ENCODE measurements at places on chromosomes 5 and 9.

- DNase-seq: no peak
Observed at GRCh38 chr5:38846379-38847011, 683 bp downstream of the OSMR start.

- DNase-seq: no peak
Observed at GRCh38 chr9:135589596-135590485, 28.3 kb downstream of the PAEP start.

- no peak for DNase-seq
Observed at GRCh38 chr5:148381906-148382305, 1.9 kb upstream of the FBXO38 start.

DNA sequence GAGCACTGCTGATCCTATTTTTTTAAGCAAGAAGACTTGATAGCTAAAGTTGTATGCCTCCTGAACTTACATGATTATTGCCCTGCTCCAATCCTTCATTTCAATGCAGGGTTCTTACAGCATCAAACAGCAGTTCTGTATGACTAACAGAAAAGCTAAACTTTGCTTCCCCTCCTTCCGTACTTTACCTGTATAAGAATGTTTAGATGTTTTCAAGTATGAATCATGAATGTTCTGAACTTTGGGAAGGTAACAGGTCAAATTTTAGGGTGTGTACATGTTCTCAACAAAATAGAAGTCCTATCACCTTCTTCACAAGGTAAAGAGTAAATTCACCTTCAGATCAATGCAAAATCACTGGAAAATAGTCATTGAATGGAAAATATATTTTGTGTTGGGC is 972.6 kb upstream of the SEMA6A start:
- no peak for DNase-seq

GRCh38 chr5:108061941-108062340 is 320.0 kb downstream of the FBXL17 start:
- no peak for DNase-seq

DNA sequence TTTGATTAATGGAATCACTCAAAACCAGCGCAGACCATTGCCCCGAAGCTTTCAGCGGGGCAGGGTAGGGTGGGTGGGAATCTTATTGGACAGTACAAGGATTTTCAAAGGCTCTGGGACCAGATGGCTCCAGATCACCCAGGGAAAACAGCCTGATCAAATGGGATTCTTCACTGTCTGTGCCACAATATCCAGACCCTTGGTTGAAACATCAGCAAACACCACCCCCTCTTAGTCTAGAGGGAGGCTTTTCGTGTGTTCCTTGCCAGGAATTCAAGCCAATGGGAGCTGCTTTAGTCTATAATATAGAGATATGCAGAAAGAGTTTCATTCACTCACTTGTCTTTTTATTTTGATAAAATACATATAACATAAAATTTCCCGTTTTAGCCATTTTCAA is 1.7 kb downstream of the GFI1B start:
- DNase-seq: no peak

DNA sequence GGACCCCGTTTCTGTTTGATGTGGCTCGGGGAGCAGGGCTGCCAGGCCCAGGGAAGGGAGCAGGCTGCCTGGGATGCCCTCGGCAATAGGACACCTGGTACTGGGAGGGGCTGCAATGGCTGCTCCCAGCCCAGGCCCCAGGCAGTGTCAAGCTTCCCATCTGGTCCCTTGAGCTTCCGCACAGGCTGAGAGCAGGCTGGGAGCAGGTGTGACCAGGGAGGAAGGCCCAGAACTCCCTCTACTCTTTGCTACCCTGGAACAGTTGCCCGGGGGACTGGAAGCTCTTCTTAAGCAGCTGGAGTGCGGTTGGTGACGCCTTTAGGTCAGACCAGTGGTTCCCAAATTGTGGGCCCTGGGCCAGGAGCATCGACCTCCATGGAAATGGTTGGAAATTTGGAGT is 186.9 kb downstream of the GADD45G start:
- no peak for DNase-seq

DNA sequence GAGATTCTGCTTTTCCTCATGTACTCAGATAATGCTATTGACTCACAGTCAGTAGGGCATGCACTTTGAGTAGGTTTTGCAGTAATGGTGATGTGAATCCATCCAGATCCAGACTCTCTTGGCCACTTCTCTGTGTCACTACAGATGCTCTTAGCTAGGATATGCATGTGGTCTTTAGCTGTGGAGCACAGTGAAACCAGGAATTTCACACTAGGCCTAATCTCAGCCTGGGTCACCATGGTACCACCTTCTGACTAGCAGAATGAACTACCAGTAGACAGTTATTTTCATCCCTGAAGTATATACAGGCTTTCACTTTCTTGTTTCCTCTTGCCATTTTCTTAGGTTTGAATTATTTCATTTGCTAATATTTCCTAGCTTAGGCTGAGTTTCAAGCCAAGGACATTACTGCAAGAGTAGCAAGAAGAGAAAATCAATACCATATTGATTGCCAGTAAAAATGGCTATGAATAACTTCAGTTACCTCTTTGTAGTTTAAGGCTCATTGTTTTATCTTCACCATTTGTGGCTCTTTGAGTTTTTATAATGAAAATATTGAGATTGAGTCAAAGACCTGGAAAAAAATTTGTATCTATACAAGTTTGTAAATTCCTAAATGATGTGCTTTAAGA is 28.4 kb upstream of the CSNK1G3 start:
- DNase-seq: no peak

DNA sequence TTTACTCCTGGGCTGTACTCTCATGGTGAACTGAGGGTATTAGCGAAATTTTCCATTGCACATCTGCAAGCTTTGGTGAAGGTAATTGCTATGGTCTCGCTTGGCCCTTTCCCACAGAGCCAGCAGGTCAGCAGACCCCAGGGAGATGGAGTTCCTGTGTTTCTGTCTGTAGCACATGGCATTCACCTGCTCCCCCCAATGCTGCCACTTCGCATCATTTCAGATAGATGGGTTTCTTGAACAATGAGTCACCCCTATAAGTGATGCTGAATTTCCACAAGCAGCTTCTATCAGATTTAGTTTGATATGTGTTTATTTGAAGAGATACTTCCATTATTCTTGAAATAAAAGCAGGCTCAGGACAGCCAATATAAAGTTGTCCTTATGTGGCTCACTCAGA is 117.8 kb downstream of the ERCC6L2 start:
- no peak for DNase-seq

- no peak for DNase-seq
Observed at GRCh38 chr5:169785771-169786618, 148.9 kb downstream of the DOCK2 start.

GRCh38 chr9:95506428-95506677 is 10.4 kb downstream of the PTCH1 start:
- DNase-seq: no peak

DNA sequence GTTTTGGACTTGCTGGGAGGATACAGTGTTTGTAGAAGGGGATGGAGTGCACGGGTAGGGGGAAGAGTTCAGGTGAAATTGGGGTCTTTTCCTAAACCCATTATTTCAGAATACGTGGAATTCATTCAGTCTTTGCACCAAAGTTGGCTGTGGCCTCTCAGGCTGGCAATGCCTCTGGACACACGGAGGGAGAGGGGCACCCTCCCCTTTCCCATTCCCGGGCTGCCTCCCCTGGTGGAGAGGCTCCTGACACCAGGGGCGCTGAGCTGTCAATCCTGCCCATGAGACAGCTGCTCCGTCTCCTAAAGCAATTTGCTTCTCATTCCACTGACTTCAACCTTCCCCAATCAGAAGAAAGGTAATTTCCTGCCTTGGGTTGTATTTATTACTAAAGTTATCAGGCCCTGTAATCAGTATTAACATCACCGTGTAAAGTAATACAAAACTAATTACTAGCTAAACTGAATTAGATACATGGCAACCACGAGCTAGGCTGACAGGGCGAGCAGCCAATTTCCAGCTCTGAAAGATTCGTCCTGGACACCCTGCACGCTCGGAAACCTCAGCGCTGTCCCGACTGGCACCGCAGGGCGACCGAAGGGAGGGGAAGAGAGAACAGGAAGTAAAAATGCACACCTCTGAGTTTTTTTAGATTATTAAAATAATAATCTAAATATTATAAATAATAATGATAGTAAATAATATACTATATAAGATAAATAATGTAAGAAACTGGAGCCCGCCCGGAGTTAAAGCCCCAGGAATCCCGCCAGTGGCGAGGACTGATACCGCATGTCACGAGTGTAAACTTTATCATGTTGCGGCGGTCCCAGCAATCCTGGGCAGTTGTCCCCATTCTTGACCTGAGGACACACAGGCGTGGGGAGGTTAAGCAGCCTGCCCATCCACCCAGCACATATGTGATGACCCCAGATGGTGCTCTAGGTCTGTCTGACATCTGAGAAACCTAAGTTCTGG is 6.9 kb upstream of the OLFM1 start:
- no peak for DNase-seq

- DNase-seq: no peak
Observed at GRCh38 chr9:6109571-6109970, 94.1 kb upstream of the RANBP6 start.

DNA sequence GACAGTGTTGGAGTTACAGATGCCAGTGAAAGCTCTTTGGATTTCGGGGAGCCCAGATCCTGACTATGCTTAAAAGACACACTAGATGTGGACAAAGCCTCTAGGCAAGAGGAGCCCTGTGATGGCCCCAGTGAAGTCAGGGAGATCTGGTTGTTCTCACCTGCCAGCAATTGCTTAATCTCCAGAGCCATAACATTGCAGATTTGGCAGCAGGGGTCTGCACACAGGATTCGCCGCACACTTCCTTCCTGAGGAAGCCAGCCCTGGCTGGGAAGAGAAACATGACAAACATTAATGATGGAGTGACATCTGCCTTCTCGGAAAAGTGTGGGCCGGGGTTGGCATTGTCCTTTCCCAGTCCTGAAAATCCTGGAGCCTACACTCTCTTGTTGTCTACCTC is 65.2 kb upstream of the PHF24 start:
- no peak for DNase-seq

DNA sequence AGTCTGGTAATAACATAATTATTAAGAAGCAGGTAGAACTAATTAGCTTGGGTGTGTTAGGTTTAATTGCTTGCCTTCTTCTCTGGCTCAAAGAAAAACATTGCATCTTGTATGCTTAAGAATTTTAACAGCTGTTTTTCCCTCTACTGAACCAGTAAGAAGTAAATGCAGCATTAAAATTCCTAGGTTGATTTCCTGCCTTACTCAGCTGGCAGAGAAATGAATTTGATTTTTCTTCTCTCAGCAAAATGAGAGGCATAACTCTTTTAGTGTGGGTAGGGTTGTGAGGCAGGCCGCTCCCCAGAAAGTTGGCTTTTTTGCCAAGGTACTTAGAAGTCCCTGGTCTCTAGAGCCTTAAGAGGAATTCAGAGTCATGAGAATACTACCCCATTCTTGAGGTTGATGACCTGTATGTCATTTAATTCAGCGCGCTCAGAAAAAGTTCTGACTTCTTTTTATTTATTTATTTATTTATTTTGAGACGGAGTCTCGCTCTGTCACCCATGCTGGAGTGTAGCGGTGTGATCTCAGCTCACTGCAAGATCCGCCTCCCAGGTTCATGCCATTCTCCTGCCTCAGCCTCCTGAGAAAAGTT is 302.6 kb downstream of the ARHGEF28 start:
- DNase-seq: no peak

GRCh38 chr5:7856855-7857254 is 5.9 kb upstream of the CFAP90 start:
- DNase-seq: no peak

DNA sequence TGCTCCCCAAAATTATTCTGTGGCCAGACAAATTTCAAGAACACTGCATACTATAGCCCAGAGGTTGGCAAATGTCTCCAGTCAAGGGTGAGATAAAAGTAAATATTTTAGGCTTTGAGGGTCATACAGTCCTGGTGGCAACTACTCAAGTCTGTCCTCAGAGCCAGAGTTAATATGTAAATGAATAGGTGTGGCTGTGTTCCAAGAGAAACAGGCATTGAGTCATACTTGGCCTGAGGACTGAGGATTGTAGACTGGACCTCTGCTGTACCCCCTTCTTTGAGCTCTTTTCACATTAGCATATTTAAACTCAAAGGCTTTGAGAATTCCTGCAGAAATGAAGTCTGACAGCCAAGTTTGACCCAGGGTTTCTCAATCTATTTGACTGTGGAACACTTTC is 129.2 kb upstream of the PTCH1 start:
- no peak for DNase-seq

- no peak for DNase-seq
Observed at GRCh38 chr9:68727636-68728035, 22.6 kb downstream of the PIP5K1B start.

- no peak for DNase-seq
Observed at GRCh38 chr5:87008751-87009560, 258.7 kb upstream of the RASA1 start.

GRCh38 chr9:136089697-136090045 is 5.4 kb downstream of the NACC2 start:
- peak; percentile 55 for DNase-seq

GRCh38 chr9:7318920-7319319 is 480.7 kb downstream of the DMAC1 start:
- no peak for DNase-seq

- no peak for DNase-seq
Observed at GRCh38 chr9:34408173-34408572, 31.5 kb upstream of the MYORG start.

DNA sequence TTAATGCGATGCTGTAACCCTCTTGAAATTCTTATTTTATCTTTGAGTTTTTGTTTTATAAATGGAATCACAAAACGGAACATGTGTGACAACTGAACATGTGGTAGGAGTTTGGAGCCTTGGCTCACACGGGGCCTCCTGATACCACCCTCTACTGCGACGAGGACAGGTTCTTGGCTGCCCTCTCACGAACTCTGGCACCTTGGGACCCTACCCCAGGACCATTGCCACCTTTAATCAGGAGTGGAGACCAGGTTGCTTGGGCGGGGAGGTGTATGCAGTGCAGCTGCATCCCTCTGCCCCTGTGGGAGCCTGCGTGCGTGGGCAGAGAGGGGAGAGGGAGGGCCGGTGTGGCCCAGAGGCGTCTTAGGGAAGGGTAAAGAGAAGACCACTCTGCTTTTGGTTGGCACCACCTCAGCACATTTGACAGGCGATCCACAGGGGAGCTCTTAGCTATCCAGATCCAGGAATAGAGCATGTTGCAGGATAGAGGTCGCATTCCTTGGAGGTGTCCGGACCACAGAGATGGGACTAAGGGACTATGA is 753.9 kb upstream of the PTPRD start:
- no peak for DNase-seq

- DNase-seq: no peak
Observed at GRCh38 chr5:81754621-81755020, 3.7 kb upstream of the SSBP2 start.

DNA sequence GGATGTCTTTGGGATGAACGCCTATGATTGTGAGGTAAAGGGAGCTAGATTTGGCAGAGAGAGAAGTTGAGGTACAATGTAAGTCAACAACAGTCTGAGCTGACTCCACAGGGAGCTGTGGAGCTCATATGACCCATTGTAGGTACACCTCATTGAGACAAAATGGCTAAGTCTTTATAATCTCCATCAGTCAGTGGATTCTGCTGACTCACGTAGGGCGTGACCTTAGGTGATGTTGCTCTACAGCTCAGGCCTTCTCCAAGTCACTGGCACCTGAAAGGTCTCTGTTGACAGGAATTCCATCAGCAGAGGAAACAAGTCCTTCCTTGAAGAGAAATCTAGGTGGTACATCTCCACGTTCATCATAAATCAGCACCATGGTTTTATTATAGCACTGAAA is 118.2 kb upstream of the PRR16 start:
- DNase-seq: no peak

Measured in D721Med (cell line).